ENCODE measurements at places on chromosomes 6 and 20.

- DNase-seq = no peak
Measured at GRCh38 chr20:15395457-15395856, 1058.0 kb upstream of the FLRT3 start.

DNA sequence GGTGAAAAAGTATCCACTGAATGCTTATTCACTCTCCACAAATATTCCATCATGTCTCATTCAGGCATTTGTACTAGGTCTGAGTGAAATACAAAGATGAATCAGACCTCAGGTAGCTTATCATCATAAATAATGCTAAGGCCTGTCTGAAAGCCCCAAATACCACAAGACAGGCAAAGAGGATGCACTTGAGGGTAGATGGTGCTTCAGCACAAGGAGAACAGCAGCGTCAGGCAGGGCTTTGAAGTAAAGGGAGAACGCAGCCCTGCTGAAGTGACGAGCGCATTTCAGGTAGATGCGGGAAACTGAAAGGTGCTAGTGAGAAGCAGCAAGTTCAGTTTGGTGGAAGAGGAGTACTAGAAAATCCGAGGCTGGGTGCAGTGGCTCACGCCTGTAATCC lies 38.7 kb downstream of the MAP3K5 start:
- DNase-seq = no peak

DNA sequence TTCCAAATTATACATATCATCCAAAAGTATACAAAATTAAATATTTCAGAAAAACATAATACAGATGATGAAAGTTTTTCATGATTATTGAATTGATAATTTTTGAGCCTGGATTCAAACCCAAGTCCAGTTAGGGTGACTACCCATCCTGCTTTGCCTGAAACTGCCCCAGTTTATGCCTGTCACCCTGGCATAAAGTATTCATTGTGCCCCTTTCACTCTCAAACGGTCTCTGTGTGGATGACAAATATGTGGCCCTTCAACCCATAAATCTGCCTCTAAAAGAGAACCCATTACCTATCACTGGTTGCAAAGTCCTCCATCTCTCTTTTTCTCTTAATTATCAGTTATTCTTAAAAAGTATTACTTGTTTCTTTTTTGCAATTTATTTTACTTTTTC lies 553.7 kb upstream of the JARID2 start:
- DNase-seq = no peak

- no peak for DNase-seq
Measured at GRCh38 chr6:151847064-151847463, 39.6 kb downstream of the ESR1 start.

DNA sequence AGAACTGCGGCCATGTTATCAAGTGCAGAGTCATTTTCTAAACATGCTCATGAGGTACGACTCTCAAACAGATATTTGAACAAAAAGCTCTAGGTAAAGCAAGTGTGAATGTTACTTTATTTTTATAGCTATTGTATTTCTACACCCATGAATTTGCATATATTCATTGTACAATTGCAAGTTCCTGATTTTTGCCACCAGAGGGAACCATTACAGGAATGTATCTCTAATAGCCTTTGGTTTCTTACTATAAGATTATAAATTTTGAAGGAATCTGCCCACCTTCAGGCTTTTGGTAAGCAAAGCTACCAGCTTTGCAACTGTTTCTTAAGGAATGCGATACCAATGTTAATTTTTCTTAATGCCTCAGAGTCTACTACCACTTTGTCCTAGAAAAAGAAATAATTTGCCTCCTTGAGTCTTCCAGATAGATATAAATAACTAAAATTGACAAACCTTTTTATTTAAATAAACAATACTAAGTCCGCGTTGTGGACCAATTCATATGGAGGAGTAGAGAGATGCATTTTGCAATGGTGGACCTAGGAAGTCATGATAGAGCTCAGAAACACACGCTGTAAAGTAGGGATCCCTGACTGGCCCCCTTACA lies 125.4 kb upstream of the SAMD5 start:
- no peak for DNase-seq
